ENCODE measurements at places on chromosomes 3 and 15. TPM values are rescaled to one million over a fixed set of nuclear protein-coding genes. Genes with fewer than 3 reads are reported as not detected.

DNA sequence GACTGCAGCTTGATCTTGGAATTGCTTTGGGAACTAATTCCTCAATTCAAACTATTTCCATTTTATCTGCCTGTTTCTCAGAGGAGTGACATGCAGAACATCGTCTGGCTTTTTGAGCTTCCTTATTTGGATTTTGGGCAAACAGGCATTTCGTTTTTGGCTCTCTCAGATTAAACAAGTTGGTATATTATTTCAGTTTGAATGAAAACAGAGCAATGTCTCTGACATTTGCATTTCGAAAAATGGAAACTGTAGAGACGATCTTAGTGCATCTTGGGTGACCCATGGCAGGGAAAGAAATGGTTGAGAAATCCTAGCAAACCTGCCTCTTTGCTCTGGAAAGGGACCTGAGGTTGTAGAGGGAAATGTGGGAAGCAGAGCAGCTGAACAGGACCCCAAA lies 33.0 kb upstream of the SNRK start:
- H3K27me3 ChIP-seq = no peaks in the 10 kb centered on the region
- H3K4me1 ChIP-seq = no peaks in the 10 kb centered on the region
- H3K36me3 ChIP-seq = no peaks in the 10 kb centered on the region
- H3K4me3 ChIP-seq = no peak overlapping the region
- no peak for DNase-seq

GRCh38 chr3:71502066-71502625 lies 81.4 kb downstream of the FOXP1 start:
- no peak for DNase-seq
- no peak overlapping the region for H3K27ac ChIP-seq
- no peak overlapping the region for H3K4me3 ChIP-seq
- H3K36me3 ChIP-seq = no peaks in the 10 kb centered on the region
- H3K4me1 ChIP-seq = peaks cover 19% of the 10 kb centered on the region

- no peak overlapping the region for H3K4me3 ChIP-seq
- DNase-seq = no peak
- H3K36me3 ChIP-seq = no peaks in the 10 kb centered on the region
- no peak overlapping the region for H3K27ac ChIP-seq
- H3K27me3 ChIP-seq = no peaks in the 10 kb centered on the region
Observed at GRCh38 chr3:23129817-23130216, 73.3 kb upstream of the UBE2E2 start.

The GPR62 gene
- 0.23 TPM for total RNA-seq

All from gastrocnemius medialis (tissue), 4 donors.